ENCODE measurements at places on chromosomes 7 and 10. TPM values are rescaled to one million over a fixed set of nuclear protein-coding genes. Genes with fewer than 3 reads are reported as not detected.

DNA sequence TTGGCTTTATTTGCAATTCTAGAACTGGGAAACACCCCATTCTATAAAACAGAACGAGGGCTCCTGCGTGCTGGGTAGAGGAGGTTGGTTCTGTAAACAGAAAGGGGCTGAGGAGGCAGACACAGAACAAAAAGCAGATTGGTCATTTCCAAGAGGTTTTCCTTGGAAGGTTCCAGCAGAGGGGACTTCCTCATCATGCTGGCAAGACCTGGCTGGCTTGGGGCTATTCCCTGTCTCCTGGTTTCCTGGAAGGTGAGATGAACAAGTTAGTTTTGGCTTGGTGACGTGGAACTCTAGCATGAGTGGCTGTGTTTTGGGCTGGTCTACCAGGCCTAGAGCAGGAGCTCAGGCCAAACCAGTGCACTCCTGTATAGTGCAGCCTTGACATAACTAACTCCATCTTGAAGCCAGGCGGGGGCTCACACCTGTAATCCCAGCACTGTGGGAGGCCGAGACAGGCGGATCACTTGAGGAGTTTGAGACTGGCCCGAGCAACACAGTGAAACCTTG, 26.1 kb upstream of the DNAJB6 start:
- no peak for DNase-seq

DNA sequence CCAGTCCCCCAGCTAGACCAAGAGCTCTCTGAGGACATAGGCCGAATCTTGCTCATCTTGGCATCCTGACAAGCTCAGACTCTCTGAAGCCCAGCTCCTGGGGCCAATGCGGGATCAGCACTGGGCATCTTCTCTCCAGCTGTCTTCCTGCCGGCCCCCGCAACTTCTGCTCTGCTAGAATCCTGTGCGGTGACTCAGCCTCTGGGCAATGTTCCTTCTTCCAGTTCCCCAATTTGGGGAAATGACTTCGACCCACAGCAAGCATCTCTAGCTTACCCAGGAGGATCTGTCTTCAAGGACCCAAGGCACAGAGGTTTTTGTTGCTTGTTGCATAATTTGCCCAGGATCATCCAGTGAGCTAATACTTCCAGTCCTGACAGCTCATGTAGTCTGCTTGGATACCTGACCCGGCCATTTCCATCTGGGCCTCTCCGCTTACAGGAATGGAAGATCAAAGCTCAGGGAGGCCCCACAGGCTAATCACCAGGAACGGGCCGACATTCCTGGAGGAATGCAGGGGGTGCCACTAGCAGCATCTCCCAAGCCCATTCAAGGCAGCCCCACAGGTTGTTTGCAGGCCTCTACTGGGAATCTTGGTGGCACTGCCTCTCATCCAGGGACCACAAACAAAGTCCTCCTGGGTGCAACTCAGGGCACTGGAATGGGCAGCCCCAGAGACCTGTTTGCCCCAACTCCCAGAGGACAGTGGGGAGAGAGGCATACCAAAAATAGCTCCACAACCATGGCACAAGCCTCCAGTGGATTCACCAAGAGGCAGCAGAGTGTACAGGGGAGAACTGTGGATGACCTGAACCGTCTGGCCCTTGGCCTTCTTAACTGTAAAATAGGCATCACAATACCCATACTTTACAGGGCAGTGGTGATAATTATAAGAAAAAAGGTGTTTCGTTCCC, 151.9 kb downstream of the NEURL1 start:
- DNase-seq = no peak

- DNase-seq = no peak
These were observed 538 bp downstream of the TFAM start for GRCh38 chr10:58385784-58386112.

DNA sequence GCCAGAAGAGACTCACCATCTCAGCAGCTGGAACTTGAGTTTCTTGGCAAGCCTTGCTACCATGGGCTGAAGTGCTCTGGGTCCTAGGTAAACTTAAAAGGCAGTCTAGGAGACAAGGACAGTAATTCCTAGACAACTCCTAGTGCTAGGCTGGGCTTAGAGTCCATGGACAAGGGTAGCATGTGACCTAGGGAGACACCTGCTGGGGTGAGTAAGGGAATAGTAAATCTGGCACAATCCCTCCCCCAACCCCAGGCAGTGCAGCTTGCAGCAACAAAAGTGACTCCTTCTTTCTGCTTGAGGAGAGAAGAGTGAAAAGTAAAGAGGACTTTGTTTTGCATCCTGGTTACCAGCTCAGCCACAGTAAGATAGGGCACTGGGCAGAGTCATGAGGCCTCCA, 316.5 kb upstream of the IMMP2L start:
- no peak for DNase-seq

- DNase-seq = no peak
These were observed 641.8 kb upstream of the SEMA3D start for GRCh38 chr7:85828614-85829013.

- DNase-seq = no peak
These were observed 57.9 kb downstream of the MKX start for GRCh38 chr10:27687743-27688142.

GRCh38 chr10:29955329-29955935, 104.0 kb downstream of the JCAD start:
- DNase-seq = no peak

GRCh38 chr7:49850921-49851613, 77.6 kb downstream of the VWC2 start:
- DNase-seq = no peak

- no peak for DNase-seq
These were observed 377.3 kb upstream of the ZMIZ1 start for GRCh38 chr10:78691301-78692030.

- no peak for DNase-seq
These were observed 21.0 kb downstream of the HIBADH start for GRCh38 chr7:27641581-27642230.

DNA sequence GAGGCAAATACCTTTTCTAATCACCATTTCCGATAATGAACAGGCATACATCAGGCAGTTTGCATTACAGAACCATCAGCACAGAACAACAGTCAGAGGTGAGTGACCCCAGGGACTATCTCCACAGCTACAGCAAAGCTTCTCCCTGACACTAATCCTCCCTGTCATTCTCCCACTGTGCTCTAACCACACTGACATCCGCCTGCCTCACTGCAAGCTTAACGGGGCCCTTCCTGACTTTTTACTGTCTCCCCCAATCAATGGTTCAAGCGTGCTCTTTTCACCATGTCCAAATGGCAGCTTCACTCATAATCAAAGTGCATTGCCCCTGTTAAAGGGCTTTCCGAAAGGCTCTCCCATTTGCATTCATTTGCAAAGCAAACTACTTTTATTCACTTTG, 196.3 kb downstream of the DNAJC1 start:
- no peak for DNase-seq

DNA sequence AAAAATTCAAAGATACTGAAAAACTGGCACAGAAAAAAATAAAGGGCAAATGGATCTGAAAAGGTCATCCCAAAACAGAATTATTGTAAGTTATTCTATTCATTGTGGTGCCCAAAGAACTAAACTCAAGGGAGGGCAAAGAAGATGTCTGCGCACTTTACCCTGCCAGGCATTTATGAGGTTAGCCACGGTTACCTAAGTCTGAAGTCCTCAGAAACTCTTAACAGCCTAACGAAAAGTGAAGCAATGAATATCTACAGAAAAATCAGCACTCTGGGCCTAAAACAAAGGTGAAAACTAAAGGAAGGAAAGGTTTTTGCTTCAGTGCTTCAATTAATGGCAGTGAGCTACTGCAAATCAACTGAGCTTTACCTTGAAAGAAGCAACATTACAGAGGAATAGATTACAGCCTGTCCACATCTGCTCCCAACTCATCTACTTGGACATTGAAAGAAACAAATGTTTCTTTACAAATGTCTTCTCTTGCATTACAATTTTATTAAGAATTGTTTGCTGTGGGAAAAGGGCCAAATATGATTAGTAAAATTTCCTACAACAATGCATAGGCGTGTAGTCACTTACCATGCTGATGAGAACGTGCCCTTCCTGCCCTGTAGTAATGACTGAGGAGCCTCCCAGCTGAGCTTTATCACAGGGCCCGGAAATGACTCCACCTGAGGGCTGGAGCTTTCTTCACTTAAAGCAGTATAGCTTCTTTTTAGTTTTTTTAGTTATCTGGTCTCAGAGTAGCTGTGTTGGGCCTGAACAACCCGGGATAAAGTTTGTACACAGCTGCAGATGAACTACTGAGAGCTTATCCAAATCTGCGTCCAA, at the start of gene TUBAL3:
Gene TUBAL3 (minus strand): TSS at position 621 of the 834 bp plus-strand sequence. CDS start 36 bp downstream, at position 585.
- DNase-seq = no peak

DNA sequence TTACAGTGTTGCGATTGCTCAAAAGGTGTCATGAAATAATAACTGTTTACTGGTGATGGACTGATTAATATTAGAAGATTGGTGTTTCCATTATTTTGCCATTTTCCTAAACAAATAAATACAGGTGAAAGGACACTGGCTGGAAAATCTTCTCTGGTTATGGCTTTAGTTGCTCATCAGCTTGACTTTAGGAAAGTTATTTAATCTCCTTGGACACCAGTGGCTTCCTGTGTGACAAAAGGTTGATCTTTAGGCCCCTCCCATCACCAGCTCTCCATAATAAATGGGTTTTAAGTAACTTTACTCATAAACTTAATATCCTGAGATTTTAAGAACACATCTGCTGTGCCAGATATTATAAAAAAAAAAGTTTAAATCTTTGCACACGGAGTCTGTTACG, 737 bp downstream of the CABCOCO1 start:
- DNase-seq = no peak

DNA sequence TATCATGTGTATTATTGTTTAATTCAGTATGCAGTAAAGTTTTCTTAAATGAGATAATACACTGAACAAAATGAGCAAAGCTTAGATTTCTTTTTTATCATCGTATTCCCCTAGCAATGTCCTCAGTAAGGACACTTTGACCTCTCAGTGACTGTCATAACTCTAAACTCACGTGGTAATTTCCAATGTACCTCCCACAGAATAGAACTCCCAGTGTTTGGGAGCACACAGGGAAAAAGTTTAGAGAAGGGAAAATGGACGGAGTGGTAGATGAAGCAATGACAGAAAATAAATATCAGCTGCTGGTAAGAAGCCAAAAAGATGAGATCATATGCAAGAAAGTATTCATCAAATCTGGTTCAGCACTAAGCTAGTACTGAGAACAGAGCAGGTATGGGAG, 758.6 kb upstream of the KCND2 start:
- DNase-seq = no peak

GRCh38 chr10:58706836-58707235, 194.2 kb downstream of the BICC1 start:
- no peak for DNase-seq

DNA sequence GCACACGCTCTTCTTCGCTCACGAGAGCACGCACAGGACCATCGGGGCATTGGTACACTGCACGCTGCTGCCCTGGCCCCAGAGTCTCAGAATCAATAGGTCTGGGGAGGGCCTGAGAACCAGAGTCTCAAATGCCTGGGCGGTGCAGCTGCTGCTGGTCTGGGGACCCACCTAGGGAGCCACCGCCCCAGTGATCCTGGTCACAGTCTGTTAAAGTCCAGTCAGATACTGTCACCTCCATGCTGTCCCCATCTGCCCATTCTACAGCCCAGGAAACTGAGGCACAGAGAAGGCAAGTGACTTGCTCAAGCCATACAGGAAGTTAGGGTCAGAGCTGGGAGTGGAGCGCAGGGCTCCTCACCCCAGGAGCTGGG, 38.0 kb downstream of the ZCCHC24 start:
- no peak for DNase-seq

- DNase-seq = no peak
These were observed 1097.3 kb downstream of the KCNMA1 start for GRCh38 chr10:76540331-76540730.

DNA sequence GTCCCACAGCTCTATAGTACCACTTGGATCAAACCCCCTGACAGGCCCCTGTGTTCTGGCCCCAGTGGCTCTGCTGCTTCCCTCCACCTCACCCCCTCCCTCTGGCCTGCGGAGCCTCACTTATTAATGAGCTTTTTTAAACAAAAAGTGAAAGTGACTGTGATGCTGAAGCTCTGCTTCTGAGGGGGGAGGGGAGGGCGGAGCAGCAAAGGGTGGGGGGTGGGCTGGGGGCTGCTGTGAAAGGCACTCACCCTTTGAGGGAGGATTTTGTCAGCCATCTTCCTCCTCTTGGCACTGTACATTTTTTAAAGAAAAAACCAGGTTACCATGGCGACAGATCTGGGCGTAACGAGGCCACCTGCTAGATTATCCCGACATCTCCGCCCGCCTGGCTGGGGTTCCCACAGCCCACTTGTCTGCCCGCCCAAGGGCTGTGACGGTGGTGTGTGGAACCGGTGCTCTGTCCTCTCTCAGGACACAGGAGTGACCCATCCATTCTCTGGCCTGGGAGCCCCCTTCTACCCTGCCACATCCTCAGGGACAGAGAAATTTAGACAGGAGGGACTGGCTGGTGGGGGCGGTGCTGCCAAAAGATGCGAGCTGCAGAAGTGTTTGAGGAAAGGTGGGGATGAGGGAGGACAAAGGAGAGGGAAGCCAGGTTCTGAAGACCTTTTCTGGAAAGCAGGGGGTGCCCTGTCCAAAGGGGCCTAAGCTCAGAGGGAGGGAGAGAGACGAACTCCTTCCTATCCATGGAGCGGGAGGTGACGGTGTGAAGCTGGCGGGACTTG, 4.9 kb downstream of the SMARCD3 start:
- no peak for DNase-seq

DNA sequence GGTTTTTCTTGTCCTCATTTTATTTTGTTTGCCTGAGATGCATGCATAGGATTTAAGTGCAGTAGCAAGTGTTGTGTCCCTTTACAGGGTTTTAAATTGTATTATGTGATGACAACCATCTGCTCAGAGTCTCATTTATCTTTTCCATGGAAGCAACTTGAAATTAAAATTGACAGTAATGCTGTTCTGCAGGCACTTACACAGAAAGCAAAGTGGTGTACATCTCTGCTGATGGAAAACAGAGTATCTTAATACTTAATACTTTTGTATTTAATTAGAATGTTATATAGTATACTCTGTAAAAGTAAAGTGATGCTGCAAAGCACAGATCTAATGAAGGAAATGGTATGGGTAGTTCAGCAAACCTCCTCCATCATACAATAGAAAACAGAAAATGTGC, 482.9 kb downstream of the POM121L12 start:
- no peak for DNase-seq

DNA sequence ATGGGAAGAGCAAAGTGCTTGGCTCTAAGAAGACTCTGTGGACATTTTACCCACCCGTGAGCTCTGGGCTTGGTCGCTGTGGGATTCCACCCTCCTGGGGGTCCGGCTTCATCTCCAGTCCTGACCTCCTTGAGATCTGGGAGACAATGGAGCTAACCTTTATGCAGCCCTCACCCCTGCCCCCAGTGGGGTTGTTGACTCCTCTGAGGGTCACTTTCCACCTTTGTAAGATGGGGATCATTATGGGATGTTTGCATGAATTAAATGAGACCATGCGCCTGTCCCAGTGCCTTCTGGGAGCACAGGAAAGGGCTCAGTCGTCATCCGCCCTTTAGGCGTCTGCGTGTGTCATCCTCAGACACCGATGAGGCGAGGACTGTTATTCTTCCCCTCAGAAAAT, 237.2 kb downstream of the SKAP2 start:
- DNase-seq = no peak

The MRLN gene
- total RNA-seq = 15.7 TPM

The SEMA4G gene
- 1.9 TPM for total RNA-seq

The NRG3 gene
- total RNA-seq = 0.39 TPM

The PRKAG2 gene
- 15.2 TPM for total RNA-seq

The NODAL gene
- not detected for total RNA-seq

The CCDC172 gene
- not detected for total RNA-seq

The HTR7 gene
- total RNA-seq = 0.30 TPM

The EBLN1 gene
- not detected for total RNA-seq

The EPDR1 gene
- 11.4 TPM for total RNA-seq

The HOGA1 gene
- total RNA-seq = 0.99 TPM

The PITRM1 gene
- total RNA-seq = 42.9 TPM

The SSC4D gene
- 0.89 TPM for total RNA-seq

The ASZ1 gene
- not detected for total RNA-seq
